T-helper 17 cell (primary cell): ENCODE measurements at places on chromosomes 12 and 14.

GRCh38 chr14:58491593-58491992 lies 64.1 kb downstream of the KIAA0586 start:
- DNase-seq: no peak

- no peak for DNase-seq
Observed at GRCh38 chr14:67951529-67952135, 132.1 kb downstream of the RAD51B start.

DNA sequence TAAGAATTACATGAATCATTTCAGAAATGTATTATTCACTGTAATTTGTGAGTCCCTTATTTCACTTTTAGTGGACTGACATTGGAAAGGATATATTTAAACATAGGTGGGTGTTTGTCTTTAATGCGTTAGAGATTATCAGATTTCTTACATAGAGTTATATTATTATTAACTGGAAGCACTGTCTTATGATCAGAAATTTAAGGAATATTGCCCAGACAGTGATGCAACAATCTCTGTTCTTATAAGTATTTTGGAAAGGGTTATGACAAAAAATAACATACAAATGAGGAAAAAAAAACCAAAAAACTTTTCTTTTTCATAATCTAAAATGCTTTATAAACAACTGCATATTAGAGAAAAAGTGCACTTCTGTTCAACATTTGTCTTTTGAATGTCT lies 836.6 kb downstream of the SLC6A15 start:
- DNase-seq: no peak

DNA sequence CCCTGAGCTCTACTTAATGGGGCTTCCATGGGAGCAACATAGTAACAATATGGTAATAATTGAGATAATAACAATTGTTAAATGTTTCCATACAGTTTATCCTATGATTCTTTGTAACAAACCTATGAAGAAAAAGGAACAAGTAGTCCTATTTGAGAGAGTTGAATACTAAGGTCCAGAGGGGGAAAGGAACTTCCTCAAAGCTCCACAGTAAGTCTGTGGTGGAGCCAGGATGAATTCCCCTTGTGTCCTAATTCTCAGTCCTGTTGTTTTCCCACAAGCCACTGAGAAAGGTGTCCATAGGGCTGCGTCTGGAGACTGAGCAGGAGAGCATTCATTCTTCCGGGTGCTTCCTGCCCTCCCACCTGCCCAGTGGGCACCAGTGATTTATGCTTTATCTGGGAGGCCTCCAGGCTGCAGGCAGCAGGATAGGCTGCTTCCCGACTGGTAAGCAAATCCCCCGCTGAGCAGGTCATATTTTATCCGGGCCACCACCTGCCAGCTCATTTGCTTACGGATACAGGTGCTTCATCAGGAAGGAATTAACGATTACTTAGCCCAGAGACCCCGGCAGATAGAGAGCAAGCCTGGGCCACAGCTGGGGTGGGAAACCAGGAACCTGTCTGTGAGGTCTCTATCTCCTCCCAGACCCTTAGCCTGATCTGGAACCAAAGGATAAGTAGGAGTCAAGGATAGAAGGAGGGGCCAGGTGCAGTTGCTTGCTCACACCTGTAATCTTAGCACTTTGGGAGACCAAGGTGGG lies 33.9 kb upstream of the FAM222A start:
- DNase-seq: no peak

DNA sequence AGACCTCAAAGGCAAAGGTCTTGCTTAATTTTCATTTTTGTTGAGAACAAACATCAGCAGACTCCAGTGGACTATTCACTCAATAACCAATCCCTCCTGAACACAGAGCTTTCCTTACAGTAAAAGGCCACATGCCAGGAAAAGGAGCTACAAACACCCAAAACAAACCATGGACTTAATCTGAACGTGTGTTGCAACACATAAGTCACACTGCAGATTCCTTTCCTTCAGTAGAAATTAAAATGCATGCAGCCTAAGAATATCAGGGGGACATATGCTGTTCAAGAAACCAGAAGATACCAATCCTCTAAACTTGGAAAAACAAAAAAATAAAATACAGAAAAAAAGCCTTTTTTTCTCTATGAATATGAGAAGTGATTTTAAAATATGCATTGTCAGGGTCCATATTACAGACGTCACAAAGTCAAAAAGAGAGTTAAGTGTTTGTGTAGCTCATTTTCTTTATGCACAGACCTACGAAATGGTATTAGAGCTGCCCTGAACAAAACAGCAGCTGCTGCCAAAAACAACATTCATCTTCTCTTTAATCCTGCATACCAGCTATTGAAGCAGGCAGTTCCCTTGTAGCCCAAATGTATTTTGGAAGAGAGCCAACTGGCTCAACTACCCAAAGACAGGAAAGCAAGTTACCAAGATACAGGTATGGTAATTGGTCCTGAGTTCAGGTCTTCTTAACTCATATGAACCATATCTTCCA lies 26.2 kb downstream of the KITLG start:
- DNase-seq: no peak

DNA sequence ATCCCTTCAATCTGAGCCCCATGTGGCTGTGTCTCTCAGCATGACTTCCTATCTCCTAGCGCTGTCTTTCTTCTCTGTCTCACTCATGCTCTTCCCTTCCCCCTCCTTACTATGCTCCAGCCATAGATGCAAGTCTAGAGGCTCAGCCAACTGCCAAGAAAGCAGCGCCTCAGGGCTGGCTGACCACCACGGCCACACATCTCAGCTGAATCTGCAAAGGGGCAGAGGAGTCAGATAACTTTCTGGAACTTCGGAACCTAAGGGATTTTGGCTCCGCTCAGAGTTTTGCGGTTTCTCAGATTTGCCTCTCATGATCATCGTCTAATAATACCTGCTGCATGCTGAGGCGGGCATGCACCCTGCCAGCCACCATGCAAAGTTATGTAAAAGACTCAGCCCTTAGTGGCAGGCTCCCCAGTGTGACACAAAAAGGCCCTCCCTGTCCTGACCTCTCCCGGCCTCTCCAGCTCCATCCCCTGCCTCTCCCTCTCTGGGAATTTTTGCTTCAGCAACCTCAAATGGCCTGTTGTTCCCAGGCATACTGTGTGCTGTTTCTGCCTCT lies 5.0 kb upstream of the FGF6 start:
- no peak for DNase-seq

DNA sequence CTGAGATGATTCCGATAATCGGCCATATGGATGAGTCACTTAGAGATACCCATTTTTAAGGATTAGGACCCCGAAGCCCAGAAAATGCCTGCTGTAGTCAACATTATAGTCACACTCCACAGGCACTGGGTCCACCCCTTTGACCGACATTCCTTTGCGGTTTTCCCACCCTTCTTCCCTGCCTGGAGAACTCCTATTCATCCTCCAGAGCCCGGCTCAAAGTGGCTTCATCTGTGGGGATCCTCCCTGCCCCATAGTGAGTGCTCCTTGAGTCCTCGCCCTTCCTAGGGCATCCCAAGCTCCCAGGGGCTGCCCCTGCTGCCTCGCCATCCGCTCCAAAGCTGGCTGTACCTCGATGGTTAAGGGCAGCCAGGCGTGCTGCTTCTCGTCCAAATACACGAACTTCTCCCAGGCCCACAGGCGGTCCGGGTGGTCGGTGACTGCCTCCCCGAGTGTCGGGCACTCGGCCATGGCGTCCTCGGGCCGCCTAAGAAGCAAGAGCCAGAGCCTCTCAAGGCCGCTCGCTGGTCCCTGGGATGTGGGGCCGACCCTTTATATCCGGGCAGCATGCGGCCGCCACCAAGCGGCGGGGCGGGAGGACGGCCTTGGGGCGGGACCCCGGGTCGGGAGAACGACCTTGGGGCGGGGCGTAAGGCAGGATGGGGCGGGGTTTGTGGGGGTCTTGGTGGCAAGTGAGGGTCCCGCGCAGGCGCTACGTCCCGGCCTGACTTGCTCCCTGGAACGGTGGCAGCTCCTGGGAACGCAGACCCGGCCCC lies at the start of gene TCL1A:
Gene TCL1A, minus strand, starts transcription at position 530 of the 776 bp plus-strand sequence. Its CDS starts 59 bp downstream, at position 471.
- DNase-seq: no peak

DNA sequence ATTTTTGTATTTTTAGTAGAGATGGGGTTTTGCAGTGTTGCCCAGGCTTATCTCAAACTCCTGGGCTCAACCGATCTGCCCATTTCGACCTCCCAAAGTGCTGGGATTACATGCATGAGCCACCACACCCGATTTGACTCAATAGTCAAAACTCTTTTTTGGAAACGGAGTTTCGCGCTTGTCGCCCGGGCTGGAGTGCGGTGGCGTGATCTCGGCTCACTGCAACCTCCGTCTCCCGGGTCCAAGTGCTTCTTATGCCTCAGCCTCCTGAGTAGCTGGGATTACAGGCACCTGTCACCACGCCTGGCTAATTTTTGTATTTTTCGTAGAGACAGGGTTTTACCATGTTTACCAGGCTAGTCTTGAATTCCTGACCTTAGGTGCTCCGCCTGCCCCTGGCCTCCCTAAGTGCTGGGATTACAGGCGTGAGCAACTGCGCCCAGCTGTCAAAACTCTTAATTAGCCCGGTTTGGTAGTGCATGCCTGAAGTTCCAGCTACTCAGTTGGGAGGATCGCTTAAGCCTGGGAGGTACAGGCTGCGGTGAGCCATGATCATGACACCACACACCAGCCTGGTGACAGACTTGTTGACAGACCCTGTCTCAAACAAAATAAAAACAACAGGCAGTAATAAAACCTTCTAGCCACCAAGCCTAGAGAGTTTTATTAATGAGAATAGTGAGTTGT lies 12.4 kb downstream of the MED21 start:
- DNase-seq: no peak

DNA sequence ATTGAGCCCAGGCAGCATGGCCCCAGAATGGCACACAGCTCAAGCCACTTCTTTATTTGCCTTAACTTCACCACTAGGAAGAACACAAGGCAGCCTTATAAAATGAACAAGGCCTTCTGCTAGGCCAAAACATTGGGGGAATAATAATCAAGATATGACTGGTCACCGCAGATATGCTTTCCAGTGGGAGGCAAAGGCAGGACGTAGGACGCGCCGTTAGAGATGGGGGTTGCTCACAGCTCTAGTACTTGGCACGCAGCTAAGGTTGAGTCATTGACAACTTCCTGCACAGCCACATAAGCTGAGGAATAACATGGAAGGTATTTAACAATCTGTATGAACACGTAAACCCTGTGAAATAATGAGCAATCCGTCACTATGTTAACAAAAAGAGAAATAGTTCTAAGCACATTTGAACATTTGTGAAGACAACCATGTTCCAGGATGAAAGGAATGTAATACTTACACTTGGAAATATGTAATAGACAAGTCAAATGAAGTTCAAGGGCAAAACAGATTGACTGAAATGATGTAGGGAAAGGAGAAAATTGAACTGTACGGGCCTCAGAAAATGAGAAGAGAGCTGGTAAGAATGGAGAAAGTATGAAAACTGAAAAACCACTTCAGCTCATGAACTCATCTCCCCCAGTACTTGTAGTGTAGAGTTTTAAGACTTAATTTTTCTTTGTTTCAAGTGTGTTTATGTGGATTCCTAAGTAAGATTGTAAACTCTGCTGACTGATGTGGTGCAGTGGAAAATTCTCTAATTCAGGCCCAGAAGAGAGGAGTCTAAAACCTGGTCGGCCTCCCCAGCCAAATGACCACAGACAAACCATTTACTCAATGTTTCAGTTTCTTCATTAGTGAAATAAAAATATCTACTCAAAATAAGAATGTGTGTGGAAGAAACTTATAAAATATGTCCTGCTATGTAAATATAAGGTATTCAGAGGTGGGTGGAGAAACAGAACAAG lies 59.3 kb upstream of the CCDC91 start:
- no peak for DNase-seq

DNA sequence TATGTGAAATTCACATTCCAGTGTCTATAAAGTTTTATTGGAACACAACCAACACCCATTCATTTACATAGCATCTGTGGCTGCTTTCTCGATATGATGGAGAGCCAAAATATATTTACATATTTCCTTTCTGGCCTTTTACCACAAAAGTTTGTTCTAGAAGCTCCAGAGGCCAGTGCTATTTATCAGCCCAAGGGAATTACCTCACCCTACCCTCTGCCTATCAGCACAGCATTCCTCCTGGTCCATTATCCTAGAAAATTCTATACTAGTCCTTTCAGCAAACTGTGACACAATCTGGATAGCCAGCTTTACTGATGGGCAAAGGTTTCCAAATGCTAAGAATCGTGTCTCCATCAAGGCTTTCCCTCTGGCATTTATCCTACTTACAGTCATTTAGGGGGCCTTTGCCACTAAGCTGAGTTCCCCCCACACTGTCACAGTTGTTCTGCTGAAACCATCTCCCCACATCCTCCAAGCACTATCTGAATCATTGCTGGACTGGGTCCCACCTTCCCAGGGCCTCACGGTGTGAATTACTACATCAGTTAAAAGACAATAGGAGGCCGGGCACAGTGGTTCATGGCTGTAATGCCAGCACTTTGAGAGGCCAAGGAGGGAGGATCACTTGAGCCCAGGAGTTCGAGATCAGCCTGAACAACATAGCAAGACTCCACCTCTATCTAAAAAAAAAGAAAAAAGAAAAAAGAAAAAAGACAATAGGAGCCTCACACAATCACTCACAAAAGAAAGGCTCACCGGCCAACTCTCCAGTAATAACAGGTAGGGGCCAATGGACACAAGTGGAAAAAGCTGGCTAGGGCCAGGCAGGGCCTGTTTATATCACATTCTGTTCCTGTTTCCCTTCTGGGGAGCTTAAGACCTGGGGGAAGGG lies 12.1 kb downstream of the SYNE3 start:
- DNase-seq: no peak

DNA sequence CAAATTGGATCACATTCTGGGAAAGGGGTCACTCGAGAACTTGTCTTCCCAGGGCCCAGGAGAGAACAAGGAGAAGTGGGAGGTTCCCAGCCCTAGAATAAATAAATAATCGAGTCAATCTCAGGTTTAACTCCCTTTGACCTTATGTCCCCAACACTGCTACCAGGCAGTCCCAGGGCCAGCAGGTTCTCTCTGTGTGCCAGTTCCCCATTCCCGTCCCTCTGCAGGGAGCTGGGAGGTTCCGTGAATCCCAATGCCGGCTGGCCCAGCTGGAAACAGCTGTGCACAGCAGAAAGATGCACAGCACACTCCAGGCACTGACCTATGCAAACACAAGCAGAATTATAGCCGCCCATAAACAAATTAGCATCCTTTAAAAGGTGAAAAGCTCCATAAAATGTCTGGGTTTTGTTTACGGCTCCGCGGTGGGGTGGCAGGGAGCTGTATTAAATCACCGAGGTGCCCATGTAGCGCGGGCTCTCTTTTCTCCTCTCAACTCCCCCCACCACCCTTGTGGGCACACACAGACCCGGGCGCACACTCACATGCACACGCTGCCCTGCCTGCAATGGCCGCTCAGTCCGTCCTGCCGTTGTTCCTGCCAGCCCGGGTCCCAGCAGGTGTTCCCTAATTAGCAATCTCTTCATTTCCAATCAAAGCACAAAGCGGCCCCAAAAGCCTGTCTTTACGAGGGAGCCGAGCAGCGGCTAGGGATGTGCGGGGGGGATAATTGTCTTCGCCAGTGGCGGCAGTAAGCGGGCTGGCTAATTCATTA lies 46.6 kb upstream of the ESRRB start:
- DNase-seq: no peak

DNA sequence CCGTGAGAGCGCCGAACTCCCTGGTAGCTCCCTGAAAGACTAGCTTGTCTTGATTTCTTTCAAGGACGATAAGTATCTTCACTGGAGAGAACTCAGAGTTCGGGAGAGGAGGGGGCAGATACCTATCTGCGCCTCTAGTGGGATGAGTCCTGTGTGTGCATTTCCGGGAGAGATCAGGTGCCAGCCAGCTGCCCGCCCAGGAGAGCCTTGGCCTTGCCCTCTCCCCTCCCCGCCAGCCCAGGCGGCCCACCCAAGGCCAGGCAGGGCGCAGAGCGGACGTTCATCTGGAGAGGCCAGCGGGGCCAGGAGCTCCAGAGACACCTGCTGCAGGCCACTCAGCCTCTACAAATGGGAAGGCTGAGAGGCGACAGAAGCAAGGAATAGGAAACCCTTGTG lies 1.0 kb downstream of the CD9 start:
- DNase-seq: no peak
